ENCODE measurements at places on chromosomes 2 and 18.

GRCh38 chr2:7379799-7380198, 462.6 kb downstream of the RNF144A start:
- DNase-seq = no peak

- DNase-seq = no peak
Measured at GRCh38 chr18:23690505-23691068, 1.3 kb downstream of the LAMA3 start.

GRCh38 chr2:240591784-240592183, 5.2 kb downstream of the CAPN10 start:
- no peak for DNase-seq

GRCh38 chr2:241555711-241556110, 2.8 kb upstream of the BOK start:
- DNase-seq = no peak

DNA sequence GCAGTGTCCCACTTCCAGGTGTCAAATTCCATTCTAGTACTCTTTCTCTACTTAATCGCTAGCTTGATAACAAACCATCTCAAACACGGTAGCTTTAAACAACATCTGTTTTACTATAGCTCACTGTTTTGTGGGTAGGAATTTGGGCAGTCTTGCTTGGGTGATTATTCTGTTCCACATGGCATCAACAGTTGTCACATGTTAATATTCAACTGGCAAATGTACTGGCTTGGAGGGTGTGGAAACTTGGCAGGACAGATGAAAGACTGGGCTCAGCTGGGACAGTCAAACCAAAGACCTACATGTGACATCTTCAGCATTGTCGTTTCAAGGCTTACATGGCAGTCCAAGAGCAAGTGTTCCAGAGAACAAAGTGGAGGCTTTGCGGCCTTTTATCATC, 241.8 kb downstream of the PTH2R start:
- DNase-seq = no peak

- no peak for DNase-seq
Measured at GRCh38 chr2:128311755-128312341, 6.8 kb downstream of the HS6ST1 start.

DNA sequence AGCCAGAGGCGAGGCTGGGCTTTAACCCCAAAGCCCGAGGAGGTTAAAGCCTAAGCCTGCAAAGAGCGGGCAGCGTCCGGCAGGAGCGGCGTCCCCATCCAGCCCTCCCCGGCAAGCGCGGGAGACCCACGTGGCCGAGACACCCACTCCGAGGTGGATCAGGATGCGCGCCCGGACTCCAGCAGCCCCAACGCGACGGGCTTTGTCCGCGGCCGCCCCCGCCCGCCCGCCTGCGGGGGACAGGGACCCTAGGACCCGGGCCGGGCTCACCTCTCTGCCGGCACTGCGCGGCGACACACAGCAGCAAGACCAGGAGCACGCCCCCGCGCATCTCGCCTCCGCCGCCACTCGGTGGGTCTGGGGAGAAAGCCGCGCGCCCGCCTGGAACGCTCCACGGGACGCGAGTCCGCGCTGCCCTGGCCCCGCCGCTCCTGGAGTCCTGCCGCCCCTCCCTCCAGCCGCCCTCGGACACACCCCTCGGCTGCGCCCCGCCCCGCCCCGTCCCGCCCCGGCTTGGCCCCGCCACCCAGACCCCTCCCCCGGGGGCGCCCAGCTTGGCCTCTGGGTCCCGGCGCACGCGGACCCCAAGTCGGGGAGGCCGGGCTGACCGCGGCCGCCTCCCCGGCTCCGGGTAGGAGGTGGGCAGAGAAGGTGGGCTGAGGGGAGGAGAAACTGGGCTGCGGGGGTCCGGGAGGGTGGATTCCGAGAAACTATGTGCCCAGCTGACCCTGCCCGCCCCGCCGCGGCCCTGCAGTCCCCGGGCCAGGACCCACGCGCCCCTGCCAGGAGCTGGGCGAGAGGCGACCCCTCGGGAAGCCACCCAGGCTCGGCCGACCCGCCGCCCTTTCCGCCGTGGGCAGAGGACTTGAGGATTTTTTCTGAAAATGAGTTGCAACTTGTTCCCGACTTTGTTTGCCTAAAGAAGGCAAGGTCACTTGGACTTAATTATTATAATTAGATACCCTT, at the start of gene LAMA1:
TSS of gene LAMA1 (minus strand) at position 408 of the 966 bp plus-strand sequence. CDS start at position 331, 77 bp downstream.
- DNase-seq = no peak

GRCh38 chr18:74616494-74616893, 18.8 kb downstream of the ZNF407 start:
- DNase-seq = no peak

- DNase-seq = no peak
Measured at GRCh38 chr2:149148194-149149006, 109.9 kb downstream of the LYPD6B start.

GRCh38 chr2:7363906-7364305, 446.7 kb downstream of the RNF144A start:
- no peak for DNase-seq

Measured in skin of body (tissue), 3 donors.